ENCODE measurements at places on chromosomes 4 and X. TPM values are rescaled to one million over a fixed set of nuclear protein-coding genes. Genes with fewer than 3 reads are reported as not detected.

The PRRG3 gene
- total RNA-seq = under 0.01 TPM

The NPFFR2 gene
- 0.11 TPM for total RNA-seq

The RAB40A gene
- 0.22 TPM for total RNA-seq

The PLXNB3 gene
- 5.0 TPM for total RNA-seq

The POF1B gene
- not detected for total RNA-seq

The BRS3 gene
- under 0.01 TPM for total RNA-seq

The NUP62CL gene
- 0.22 TPM for total RNA-seq

The CXCL6 gene
- total RNA-seq = 37.6 TPM

The ELK1 gene
- 17.6 TPM for total RNA-seq

The GAGE12F gene
- total RNA-seq = not detected

The VEGFC gene
- 29.1 TPM for total RNA-seq

The TMPRSS11B gene
- total RNA-seq = not detected

The CDKL2 gene
- total RNA-seq = 2.5 TPM

The HPSE gene
- 2.6 TPM for total RNA-seq

All from articular chondrocyte of knee joint (primary cell).